ENCODE measurements at places on chromosomes 2 and 18.

- no peak for DNase-seq
Observed at GRCh38 chr2:160868891-160869290, 291.3 kb upstream of the TANK start.

GRCh38 chr2:46717344-46718121, 198.1 kb downstream of the MCFD2 start:
- no peak for DNase-seq

DNA sequence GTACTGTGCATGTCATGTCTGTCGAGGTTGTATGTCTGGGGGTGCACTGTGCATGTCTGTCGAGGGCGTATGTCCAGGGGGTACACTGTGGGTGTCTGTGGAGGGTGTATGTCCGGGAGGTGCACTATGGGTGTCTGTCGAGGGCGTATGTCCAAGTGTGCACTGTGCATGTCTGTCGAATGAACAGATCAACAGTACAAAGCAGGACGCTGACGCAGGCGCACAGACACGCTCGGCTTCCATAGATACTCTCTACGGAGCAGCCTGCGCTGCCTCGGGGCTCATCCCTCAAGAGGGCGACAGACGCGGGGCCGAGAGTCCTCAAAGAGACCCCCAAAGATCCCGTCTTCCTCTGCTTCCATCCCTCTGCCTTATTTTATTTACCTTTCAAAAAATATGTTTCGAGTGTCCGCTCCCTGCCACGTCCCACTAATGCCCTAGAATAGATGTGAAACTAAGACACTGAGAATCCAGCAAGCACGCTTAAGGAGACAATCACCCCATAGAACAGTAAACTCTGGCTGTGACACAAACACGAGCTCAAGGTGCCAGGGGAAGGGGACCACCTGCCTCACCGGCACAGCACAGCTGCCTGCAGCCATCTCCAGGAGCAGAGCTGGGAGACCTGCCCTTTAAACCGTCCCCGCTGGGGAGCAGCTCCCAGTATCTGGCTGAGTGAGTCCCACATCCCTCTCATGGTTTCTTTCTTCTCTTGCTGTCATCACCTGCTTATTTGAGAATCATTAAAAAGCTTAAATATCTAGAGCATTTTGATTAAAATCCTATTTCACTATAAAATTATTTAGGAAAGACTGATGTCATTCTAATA, 250.5 kb upstream of the MYT1L start:
- no peak for DNase-seq

GRCh38 chr18:68103561-68103960, 587.0 kb upstream of the DSEL start:
- DNase-seq = no peak

- no peak for DNase-seq
Observed at GRCh38 chr2:151844211-151844896, 16.1 kb upstream of the ARL5A start.

DNA sequence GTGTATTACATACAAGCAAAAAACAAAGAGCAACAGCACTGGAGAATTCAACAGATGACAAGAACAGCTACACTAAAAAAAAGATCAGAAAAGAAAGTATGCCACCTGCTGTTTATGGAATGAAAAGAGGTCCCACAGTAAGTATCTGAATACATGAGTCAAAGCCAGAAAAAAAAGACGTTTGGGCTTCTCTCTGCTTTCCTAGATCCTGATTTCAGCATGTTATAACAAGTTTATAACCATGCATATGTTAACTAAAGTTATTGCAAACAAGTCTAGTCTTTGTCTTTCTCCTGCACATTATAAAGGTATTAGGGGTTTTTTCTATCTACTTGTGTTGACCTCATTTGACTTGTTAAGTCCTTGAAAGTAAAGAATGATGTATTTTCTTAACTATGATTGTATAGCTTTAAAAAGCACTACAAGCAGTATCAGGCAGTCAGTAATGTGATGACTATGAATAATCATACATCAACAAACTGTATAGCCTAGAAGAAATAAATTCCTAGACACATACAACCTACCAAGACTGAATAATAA, 108.5 kb upstream of the COL5A2 start:
- no peak for DNase-seq

DNA sequence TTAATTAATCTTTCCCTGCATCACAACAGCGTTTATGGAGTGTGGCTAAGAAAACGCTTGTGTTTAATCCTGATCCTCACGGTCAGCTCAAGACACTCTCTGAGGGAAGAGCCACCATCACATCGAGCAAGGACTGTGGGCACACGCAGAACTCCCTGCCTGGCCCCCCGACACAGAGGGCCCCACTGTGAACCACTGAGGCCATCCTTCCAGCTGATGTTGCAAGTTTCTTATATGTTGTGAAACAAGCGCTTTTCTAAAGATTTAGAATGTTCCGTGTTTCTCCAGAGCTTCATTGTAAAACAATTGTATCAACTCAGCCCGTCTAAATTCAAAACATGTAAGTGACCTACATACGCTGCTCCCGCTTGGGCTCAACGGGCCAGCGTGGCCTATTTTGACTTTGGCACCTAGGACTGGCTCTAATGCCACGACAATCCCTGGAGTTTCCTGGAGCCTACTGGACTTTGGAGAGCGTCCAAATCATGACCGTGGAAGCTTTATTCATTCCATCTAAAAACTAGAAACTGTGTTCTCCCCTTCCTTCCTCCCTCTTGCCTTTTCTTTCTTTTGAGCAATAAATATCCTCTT, 34.9 kb downstream of the SERPINE2 start:
- no peak for DNase-seq

DNA sequence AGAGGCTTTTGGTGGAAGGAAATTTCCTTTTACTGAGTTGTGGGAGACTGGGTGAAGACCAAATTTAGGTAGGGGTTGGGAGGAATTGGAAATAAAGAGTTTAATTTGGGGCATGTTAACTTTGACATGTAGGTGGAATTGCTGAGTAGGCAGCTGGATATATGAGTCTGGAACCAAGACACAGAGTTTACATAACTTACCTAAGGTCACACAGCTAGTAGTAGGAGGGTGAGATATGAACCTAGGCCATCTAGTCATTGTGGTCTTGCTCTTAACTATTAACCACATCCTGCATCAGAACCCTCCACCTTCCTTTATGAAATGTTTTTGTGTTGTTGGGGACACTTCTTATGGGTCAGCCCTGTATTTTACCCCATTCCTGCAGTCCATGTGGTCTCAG, 113.1 kb downstream of the ICOS start:
- no peak for DNase-seq

GRCh38 chr2:37412231-37412630, 67.8 kb downstream of the QPCT start:
- DNase-seq = no peak

DNA sequence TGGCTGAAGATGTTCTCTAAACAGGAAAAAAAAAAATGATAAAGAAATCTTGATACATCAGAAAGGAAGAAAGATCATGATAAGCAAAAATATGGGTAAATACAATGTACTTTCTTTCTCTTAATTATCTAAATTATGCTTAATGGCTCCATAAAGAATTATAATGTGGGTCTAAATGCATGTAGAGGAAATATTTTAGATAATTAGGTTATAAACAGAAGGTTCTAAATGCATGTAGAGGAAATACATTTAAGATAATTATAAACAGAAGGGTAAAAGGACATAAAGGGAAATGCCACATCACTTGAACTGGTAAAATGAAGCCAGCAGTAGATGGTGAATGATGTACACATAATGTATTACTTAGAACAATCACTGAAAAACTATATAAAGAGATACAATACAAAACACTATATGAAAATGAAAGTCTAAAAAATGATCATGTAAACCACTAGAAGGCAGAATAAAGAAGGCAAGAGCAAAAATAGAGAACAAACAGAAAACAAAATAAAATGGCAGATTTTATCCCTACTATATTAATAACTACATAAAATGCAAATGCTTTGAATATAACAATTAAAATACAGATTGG, 308.4 kb upstream of the CDH2 start:
- no peak for DNase-seq

DNA sequence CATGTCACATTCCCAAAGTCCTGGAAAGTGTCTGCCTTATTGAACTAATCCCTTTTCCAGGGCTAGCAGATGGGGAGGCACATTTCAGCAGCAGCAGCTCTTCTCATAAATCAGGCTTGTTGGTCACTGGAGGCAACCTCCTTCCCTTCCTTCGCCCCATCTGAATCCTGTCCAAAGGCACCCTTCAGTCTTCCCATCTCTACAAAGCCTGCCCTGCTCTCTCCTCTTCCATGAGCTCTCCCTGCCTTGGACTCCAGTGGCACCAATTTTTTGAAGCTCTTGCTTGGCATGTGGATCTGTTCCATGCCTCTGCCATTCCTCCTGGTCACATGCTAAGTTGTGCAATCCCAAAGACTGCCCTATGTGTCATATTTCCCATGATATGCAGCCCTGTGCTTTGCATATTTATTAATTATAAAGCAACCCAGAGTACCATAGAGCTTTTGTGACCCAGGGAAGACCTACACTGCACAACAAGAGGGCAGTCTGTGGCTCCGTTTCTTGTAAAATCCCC, 70.3 kb downstream of the ANTXR1 start:
- DNase-seq = no peak

- DNase-seq = no peak
Observed at GRCh38 chr2:98579926-98580325, 28.4 kb downstream of the COA5 start.

DNA sequence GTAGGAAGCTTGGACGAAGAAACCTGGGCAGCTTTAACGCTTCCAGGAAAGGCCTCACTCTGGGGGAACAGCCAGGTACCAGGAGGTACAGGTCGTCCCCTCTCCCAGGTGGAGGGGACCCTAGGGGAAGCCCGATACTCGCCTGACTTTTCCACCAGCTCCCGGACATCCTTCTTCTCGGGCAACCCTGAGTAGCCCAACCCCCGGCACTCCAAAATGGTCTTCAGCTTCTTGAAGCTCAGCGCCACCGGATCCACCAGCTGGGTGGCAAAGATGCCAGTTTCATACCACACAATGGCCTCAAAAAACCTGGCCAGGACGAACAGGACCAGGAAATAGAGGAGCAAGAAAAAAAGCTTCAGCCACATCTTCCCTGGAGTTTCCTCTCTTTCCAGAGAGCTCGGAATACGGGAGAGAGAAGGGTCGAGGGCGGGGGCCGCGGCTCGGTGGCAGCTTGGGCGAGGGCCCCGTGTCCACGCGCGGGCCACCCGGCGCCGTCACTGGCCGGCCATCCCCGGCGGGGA, 1.1 kb downstream of the RNF103 start:
- peak; percentile 3 for DNase-seq

- no peak for DNase-seq
Observed at GRCh38 chr2:45922577-45922988, 271.1 kb downstream of the PRKCE start.

DNA sequence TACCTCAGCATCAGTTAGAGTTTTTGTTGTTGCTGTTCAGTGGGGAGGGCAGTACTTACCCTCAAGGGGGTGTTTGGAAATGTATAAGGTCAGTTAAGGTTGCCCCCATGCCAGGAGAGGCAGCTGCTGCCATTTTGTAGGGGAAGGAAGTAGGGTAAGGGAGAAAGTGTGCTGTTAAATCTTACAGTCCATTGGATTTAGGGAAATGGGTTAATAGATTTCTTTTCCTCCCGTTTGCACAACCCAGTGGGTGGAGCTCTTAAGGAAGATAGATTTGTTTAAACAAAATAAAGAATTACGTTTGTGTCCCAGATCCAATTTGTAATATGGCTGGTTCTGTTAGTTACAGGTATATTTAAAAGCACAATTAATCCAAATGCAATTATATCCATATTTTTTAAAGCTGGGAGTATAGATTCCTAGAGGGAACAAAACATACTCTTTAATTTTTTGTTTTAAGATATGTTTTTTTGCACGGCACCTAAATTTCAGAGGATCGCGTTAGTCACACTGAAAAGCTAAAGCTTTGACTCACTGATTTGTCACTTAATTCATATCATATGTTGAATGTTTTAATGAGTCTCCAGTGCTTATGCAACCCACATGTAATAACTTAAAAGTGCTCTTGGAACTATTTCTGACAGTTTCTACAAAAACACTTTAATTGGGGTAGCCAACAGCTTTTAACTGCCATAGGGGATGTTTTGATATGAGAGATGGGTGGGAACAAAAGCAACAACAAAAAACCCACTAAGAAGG, 9.0 kb upstream of the CWC22 start:
- DNase-seq = no peak

DNA sequence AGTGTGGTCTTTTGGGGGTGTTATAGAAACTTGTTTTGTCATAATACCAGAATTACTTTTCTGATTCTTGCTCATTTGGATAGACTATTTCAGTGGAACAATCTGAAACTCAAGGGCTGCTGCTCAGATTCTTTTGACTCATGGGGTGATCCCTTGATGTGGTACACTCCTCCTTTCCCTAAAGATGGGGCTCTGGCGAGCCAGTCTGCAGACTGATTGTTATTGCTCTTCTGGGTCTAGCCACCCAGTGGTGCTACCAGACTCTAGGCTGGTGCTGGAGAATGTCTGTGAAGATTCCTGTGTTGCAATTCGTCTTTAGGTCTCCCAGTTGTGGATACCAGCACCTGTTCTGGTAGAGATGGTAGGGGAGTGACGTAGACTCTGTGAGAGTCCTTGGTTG, 4.2 kb upstream of the MARS2 start:
- DNase-seq = no peak

- DNase-seq = no peak
Observed at GRCh38 chr2:198178766-198179165, 374.4 kb downstream of the PLCL1 start.

DNA sequence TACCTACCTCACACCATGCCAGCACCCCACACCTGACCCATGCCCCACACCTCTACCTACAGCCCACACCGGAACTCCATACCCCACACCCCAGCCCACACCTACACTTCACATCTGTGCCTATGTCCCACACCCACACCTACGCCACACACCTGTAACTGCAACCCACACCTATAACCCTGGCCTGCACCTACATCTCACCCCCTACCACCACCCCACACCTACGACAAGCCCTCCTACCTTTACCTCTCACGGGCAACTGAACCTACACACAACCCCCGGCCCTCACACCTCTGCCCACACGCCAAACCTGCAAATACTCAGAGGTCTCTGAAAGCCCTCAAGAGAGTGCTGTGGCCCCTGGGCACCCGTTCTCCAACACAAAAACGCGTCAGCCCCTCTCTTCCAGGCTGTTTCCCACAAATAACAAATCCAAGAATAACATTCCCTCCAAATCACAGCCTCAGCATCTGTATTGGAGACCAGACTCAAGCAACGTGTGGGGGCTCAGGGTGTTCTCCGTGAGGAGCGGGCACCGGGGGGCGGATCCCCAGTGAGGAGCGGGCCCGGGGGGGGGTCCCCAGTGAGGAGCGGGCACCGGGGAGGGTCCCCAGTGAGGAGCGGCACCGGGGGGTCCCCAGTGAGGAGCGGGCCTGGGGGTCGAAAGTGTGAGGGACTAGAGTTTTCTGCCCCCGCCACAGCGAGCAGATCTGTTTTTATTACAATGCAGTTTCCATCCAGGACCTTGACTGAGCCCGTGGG, 33.4 kb downstream of the SLC66A2 start:
- no peak for DNase-seq

DNA sequence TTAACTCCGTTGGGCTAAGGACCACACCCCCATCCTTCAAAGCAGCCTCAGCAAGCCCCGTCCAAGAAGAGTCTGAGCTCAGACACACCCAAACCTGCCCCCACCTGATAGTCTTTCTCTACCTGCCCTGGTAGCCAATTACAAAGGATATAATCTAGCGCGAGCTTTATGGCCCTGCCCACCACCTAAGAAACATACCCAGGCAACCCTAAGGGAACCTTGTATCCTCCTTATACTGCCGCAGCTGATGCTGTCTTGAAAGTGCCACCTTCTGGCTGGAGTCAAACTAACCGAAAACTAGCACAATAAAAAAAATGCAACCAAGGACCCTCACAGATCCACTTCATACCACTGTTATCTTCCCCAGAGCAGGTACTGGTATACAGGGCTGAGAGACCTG, 628.3 kb upstream of the REG3G start:
- DNase-seq = no peak

- no peak for DNase-seq
Observed at GRCh38 chr2:26612522-26613240, 28.5 kb downstream of the CIB4 start.
